ENCODE measurements at places on chromosomes 16 and 17.

- DNase-seq, result no peak
Observed at GRCh38 chr17:70084476-70084875, 9.5 kb downstream of the KCNJ16 start.

- no peak for DNase-seq
Observed at GRCh38 chr16:67235816-67236562, 9.1 kb downstream of the TMEM208 start.

- no peak for DNase-seq
Observed at GRCh38 chr17:67588326-67588725, 129.4 kb upstream of the NOL11 start.

DNA sequence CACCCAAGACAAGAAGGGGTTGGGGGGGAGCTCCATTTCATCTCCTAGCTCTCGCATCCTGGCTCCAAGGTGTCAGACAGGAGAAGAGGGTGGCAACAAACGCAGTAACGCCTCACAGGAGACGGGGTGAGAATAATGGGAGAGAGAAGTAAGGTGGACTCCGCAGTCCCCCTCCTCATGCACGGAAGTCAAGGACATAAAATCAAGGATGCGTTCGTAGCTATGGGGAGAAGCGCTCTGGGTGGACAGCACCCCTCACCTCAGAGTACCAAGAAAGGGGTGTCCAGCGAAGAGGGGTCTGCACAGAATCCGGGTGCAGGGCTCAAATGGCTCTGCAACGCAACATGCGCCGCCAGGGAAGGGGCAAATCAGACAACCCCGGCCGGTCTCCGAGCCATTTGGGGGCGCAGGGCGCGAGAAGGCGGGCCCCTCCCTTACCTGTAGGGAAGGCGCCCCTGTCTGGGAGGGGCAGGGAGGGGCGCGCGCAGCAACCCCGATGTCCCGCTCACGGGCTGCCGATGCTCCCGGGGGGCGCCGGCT is 555 bp downstream of the HDAC5 start:
- DNase-seq, result peak; percentile 20

- no peak for DNase-seq
Observed at GRCh38 chr17:9436630-9437029, 139.0 kb downstream of the STX8 start.

DNA sequence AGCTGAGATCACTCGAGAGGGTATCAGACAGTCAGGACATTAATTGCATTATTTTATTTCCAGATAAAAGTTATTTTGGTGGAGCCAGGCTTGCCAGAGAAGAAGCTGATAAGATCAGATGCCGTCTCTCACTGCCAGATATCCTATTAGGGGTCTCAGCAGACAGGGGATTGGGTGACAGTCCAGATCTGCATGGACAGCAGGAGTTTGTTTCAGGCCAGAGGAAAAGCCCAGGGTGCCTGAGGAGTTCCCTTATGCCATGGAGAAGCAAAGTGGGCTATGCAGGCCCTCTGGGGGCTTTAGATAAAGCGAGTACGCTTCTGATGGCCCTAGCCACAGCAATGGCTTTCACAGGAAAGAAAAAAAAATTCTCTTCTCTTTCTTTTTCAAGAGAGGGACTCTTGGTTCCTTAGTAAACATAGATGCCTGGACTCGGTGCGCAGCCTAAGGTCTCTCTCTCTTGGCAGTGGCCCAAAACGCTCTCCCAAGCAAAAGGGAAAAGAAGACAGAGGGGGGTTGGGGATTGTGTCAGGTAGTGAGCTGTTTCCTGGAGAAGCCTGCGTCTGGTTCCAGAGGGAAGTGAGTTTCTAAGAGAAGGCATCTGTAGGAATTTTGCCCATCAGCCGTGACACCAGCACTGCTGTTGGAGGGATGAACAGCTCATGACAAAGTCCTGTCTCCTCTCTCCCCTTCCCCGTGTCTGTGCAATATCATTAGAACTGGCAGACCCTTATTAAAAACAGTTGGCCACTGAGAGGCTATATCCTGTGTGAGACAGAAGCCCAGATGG is 166.3 kb upstream of the FOXF1 start:
- no peak for DNase-seq

All from RPMI8226 (cell line).